ENCODE measurements at places on chromosomes 2 and 18. TPM values are rescaled to one million over a fixed set of nuclear protein-coding genes. Genes with fewer than 3 reads are reported as not detected.
A peak's percentile ranks its signal among the peaks of the same experiment; 100 is the strongest.

DNA sequence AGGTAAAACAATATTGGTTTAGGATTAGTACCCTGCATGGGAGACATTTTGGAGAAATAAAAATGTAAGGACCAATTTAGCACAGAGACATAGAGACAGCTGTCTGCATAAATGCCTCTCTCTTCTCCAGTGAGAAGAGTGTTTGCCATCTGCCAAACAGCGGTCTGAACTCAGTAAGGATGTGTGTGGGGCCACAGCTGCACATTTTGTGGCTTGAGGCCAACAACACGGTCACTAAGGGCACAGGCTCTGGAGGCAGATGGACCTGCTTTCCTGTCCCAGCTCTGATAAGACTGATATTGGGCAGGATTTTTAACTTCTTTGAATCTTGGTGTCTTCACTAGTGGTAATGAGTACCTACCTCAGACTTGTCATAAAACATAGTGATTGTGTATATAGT, 10.2 kb downstream of the ZBTB14 start:
- DNase-seq: no peak

DNA sequence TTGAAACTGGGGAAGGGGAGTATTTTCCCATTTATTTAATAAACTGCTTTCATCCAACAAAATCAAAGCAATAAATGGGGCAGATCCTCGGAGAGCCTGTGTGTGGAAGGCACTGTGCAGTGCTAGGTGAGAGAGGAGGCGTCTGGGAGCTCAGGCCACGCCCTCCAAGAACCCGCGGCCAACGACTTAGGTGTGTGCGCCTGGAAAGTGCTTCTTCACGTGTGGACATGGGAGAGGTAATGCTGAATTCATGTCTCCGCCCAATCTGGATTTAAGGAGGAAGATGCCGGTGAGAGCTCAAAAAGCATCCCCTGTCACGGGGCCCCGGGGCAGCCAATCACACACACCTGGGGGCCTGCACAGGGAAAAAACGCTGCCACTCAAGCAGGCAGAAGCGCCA, 77.4 kb downstream of the HDAC4 start:
- no peak for DNase-seq

- DNase-seq: no peak
Observed at GRCh38 chr2:135047300-135047699, at the start of gene MAP3K19. Gene MAP3K19 (minus strand): TSS chr2:135047447. CDS start chr2:135024647, 22,800 bp downstream.

GRCh38 chr2:4597400-4597799, 894.0 kb downstream of the DCDC2C start:
- DNase-seq: peak; percentile 39

GRCh38 chr2:42141687-42142546, 27.2 kb upstream of the EML4 start:
- peak; percentile 89 for DNase-seq

DNA sequence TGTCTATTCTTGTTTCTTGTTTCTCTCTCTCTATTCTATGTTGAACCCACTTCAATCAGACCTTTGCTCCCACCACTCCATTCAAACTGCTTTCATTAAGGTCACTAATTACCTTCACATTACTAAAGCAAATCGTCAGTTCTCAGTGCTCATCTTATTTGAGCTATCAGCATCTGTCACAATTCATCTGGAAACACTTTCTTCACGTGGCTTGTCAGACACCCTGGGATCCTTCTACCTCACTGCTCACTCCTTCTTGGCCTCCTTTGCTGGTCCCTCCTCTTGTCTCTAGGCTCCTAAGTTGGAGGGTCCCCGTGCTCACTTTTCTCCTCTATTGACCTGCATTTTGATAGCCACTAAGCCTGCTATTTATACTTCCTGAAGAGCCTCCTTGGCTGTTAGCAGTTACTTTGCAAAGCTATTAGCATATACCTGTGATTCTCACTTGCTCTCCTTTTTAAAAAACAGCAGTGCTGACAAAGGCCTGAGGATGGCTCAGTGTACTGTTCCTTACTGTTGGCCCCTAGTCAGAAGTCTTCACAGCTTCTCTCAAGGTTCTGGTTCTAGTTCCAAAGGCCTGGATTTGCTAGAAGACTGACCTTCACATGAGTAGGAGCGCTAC, 80.2 kb downstream of the PLEKHM3 start:
- no peak for DNase-seq

DNA sequence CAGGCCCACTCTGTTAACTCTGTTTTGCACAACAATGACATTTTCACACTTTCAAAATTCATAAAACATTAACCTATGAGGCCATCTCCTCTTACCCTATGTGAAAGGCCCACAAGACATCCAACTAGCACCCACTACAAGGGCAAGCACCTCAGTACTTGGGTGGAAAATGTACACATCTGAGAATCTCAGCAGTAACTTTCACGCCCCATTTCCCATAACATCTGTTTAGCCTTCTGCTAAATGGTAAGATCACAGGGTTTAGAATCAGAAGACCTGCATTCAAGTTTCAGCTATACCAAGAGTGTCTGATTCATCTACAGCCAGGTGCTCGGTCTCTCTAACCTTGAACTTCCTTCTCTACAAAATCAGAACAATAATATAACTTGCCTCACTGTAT, 89.2 kb downstream of the SP100 start:
- DNase-seq: no peak

- no peak for DNase-seq
Observed at GRCh38 chr2:235034265-235035118, 82.7 kb downstream of the SH3BP4 start.

E2F6 gene
- 9.6 TPM for total RNA-seq
